Occipital lobe (tissue), 3 donors: ENCODE measurements at places on chromosomes 13 and 19. TPM values are rescaled to one million over a fixed set of nuclear protein-coding genes. Genes with fewer than 3 reads are reported as not detected.

GRCh38 chr19:7505288-7505681 is 10.6 kb upstream of the ZNF358 start:
- no peak for DNase-seq

TMC4 gene
- not detected for total RNA-seq

DNA sequence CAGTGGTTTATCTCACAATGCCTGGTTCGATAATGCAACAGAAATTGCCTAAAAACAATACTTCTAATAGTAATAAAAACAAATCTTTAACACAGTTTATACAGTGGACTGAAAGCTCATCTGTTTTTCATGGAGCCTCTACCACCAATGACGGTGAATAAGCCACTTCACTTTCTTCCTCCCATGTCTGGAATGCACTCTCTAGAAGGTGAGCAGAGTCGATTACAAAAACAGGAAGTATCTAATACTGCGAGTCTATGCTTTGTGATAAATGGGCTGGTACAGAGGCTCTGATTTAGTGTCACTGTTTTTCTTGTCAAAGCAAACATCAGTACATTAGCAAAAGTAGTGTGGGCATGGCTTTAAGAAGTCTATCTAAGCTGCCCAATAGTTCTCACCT is 1348.6 kb upstream of the SLC10A2 start:
- DNase-seq: no peak

RCBTB2 gene
- 45.2 TPM for total RNA-seq

DNA sequence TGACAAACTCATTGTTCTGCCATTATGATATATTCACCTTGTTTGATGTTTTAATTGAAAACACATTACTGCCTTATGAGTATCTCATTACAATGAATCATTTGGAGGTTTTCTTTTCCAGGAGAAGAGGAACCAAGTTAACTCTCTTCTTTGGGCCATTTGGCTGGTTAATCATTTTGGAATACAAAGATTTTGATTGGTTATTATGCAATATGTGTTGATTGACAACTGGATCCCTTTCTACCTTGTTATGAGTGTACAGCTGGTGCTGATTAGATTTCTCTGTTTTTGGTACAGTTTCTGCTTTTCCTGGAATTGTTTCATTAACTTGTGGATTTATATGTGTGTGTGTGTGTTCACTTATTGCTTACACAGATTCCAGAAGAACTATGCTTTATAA is 49.2 kb upstream of the RGCC start:
- no peak for DNase-seq

DNA sequence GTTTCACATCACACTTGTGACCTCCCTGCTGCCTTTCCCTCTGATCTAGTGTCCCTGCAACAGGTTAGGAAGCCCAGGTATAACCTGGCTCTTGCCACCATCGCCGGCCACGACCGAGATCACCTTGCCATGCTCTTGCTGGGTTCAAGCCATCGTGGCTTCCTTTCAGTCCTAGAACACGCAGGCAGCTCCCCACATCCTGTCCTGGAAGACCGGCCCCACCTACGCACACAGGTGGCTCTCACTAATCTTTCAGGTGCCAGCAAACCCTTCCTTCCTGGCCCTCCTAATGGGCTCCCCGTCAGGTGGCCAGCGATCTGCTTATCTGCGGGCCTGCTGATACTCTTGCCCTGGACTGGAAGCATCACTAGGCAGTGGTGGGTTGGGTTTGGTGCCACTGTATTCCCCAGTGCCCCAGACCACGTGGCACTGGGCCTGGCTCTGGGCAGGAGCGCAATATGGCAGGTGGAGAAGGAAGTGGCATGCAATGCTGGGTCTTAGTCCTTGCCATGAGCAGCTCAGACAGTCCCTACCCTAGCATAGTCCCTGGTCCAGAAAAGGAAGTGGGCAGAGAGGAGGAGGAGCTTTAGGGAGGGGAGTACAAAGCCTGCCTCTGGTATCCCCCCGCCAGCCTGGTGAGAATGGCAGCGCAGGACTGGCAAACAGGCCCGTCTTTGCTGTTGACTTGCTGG is 11.8 kb downstream of the PPP1R37 start:
- DNase-seq: no peak

- no peak for DNase-seq
Measured at GRCh38 chr13:106095406-106095805, 440.1 kb downstream of the EFNB2 start.

GRCh38 chr13:68272652-68273051 is 1042.5 kb upstream of the PCDH9 start:
- no peak for DNase-seq

- no peak for DNase-seq
Measured at GRCh38 chr19:49409441-49410029, 13.7 kb downstream of the PTH2 start.

DNA sequence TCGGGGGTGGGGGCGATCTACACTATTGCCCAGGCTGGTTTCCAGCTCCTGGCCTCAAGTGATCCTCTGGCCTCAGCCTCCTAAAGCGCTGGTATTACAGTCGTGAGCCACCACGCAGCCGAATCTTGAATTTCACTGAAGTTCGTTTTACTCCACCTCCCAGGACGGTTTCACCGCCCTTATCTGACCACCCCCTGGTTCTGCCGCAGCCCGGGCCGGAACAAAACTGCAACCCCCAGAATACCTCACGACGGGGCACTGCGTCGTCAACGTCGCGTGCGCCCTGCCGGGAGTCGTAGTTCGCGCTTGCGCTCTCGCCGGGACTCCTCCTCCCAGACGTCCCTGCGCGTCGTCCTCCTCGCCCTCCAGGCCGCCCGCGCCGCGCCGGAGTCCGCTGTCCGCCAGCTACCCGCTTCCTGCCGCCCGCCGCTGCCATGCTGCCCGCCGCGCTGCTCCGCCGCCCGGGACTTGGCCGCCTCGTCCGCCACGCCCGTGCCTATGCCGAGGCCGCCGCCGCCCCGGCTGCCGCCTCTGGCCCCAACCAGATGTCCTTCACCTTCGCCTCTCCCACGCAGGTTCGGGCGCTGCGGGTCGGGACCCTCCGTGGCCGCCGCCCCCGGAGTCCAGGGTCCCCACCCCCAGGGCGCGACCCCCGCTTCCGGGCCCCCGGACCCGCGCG is at the start of gene ATP5F1D:
Gene ATP5F1D (plus strand): TSS at position 335 of the 679 bp plus-strand sequence. CDS start 100 bp downstream, at position 435.
- peak; percentile 90 for DNase-seq

DNA sequence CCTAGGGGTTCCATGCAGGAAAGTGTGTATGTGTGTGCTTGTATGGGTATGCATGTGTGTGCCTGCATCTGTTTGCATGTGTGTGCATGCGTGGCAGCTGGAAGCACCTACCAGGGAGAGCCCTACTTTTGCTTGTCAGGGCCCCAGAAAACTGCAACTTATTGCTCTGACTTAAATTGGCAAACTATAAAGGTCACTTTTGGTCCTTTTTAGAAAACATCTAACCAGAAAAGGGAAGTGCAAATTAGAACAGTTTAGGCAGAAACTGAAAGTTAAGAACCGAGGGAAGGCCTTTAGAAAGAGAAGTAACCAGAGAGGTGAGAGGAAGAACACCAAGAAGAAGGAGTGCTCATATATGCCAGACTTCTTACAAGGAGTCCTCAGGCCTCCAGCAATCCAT is 32.5 kb downstream of the DLEU7 start:
- DNase-seq: no peak

DNA sequence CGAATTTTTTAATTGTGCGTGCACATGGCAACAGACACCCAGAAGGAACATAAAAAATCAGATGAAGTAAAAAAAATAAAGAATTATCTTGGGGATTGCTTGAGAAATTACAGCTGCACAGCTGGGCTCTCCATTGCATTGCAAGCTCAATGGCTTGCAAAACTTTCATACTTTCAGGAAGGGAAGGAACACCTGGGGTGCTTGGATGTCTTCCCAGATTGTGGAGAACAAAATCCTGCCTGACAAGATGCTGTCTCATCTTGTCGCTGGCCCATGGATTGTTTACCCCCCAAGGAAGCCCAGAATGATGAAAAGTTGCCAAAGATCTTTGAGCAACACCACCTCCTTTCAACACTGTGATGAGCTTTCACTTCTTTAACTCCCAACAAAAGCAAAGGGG is 11.0 kb upstream of the CASP14 start:
- DNase-seq: no peak

- DNase-seq: no peak
Measured at GRCh38 chr13:69975496-69975895, 132.1 kb upstream of the ATXN8OS start.

ZNF555 gene
- total RNA-seq: 20.3 TPM

UHRF1 gene
- total RNA-seq: 8.3 TPM

ZNF793 gene
- total RNA-seq: 51.3 TPM

GRCh38 chr13:55013051-55013450 is 1984.4 kb downstream of the OLFM4 start:
- no peak for DNase-seq

DNA sequence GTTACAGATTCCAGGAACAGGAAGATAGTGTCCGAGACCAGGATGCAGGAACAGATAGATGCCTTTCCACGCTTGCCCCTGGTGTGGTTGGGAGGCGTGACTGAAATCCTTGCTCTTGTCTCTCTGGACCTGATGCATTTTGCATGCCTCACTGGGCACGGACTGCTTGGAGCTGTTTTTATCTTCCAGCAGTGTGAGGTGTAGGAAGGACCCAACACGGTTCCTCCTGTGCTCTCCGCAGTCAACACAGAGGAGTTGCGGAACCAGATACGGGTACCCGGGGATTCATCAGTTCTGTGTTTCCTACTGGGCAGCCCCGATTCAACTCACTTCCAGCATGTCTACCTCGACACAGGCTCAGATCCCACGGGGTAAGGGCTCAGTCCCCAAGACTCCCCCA is 6.5 kb downstream of the DOT1L start:
- DNase-seq: no peak

LRRC25 gene
- total RNA-seq: 0.78 TPM

- DNase-seq: no peak
Measured at GRCh38 chr13:71754407-71754974, 112.5 kb downstream of the DACH1 start.

DNA sequence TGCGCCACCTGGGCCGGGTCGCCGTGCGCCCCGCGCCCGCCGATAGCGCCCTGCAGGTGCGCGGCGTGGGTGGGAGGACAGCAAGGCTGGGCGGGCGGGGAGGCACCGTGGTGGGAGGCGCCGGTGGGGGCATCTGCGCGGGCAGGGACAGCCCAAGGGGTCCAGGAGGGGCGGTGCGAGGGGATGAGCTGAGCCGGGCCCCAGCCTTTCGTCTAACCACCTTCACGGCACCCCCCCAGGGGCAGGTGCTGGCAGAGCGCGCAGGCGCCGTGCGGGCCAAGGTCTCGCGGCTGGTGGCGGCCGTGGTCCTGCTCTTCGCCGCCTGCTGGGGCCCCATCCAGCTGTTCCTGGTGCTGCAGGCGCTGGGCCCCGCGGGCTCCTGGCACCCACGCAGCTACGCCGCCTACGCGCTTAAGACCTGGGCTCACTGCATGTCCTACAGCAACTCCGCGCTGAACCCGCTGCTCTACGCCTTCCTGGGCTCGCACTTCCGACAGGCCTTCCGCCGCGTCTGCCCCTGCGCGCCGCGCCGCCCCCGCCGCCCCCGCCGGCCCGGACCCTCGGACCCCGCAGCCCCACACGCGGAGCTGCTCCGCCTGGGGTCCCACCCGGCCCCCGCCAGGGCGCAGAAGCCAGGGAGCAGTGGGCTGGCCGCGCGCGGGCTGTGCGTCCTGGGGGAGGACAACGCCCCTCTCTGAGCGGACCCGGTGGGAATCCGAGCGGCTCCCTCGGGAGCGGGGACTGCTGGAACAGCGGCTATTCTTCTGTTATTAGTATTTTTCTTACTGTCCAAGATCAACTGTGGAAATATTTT is 3.1 kb downstream of the KISS1R start:
- DNase-seq: no peak

PTGER1 gene
- not detected for total RNA-seq

GRCh38 chr13:112113348-112113747 is 46.4 kb downstream of the SOX1 start:
- DNase-seq: no peak

DNA sequence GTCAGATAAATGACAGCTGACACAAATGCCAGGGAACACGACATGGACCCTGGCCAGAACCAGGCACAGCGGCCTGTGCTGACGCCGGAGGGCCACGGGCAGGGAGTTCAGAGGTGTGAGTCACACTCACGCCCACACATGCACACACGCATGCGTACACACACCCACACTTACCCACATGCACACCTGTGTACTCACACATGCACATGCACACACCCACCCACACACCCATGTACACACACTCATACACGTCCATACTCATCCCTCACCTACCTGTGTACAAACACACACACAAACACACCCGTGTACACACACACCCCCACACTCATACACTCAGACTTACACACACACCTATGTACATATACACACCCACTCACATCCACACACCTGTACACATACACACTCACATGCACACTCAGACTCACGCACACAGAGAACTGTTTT is 40.4 kb downstream of the MLLT1 start:
- no peak for DNase-seq

SMIM44 gene
- not detected for total RNA-seq

DNA sequence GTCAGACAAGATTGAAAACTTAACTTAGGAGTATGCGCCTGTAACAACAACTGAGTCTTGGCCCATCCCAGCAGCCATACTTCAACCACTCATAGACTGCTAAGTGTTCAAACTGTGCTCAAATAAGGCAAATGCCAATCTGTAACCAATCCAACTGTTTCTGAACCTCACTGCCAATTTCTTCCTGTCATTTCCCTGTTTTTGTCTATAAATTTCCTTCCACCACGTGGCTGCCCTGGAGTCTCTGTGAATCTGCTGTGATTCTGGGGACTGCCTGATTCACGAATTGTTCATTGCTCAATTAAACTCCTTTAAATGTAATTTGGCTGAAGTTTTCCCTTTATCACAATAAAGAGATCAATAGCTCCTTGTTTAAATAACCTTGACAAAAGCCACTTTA is 50.8 kb upstream of the FREM2 start:
- no peak for DNase-seq

GRCh38 chr13:59679254-59679653 is 484.5 kb downstream of the DIAPH3 start:
- DNase-seq: no peak

DNA sequence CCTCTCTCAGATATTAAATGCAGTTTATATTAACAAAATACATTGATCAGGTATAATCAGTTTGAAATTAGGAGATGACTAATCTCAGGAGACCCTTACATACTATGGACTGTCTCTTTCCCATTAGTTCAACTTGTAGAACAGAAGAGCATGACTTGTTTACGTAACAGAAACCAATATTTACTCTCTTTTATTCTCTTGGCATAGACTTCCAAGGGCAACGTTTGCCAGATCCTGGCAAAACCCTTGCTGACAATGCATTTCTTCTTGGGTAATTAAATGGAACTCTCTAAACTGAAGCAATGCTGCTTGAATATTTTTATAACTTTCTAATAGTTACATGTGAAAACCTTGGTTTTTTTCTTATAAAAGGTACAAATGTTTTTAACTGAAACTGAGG is 68.3 kb upstream of the MYO16 start:
- DNase-seq: no peak

- no peak for DNase-seq
Measured at GRCh38 chr13:43804461-43805070, 17.8 kb upstream of the ENOX1 start.

GRCh38 chr19:19406878-19407632 is 1.6 kb downstream of the GATAD2A start:
- DNase-seq: peak; percentile 17

GRCh38 chr13:51025245-51025905 is 85.7 kb downstream of the C13orf42 start:
- DNase-seq: no peak

GZMM gene
- total RNA-seq: not detected
